Diencephalon (tissue), 1 donor: ENCODE measurements at places on chromosomes 3 and 15. TPM values are rescaled to one million over a fixed set of nuclear protein-coding genes. Genes with fewer than 3 reads are reported as not detected.

The CFAP91 gene
- total RNA-seq, result 12.9 TPM

The CDCP1 gene
- 0.23 TPM for total RNA-seq

The VIPR1 gene
- 0.46 TPM for total RNA-seq

The WDR93 gene
- 2.1 TPM for total RNA-seq

The MESP1 gene
- total RNA-seq, result 2.5 TPM

The EOMES gene
- total RNA-seq, result 1.6 TPM

The CLDN18 gene
- not detected for total RNA-seq

The SHISA5 gene
- 56.1 TPM for total RNA-seq

The NAALADL2 gene
- 20.3 TPM for total RNA-seq

The ZMYND10 gene
- 23.8 TPM for total RNA-seq

The LARP6 gene
- total RNA-seq, result 11.3 TPM

The LRTM1 gene
- total RNA-seq, result not detected

The DAPK2 gene
- total RNA-seq, result 3.7 TPM

The LRRC49 gene
- 133 TPM for total RNA-seq

The SCAMP5 gene
- total RNA-seq, result 82.1 TPM

The C3orf22 gene
- not detected for total RNA-seq

The KIF7 gene
- 5.1 TPM for total RNA-seq

The SAXO2 gene
- 14.8 TPM for total RNA-seq

The C15orf62 gene
- total RNA-seq, result 0.46 TPM

The ZNF621 gene
- total RNA-seq, result 15.5 TPM

The CADM2 gene
- 172 TPM for total RNA-seq

The CTXN2 gene
- total RNA-seq, result 1.6 TPM

The NGLY1 gene
- 46.1 TPM for total RNA-seq

The PFKFB4 gene
- total RNA-seq, result 20.8 TPM

The STAB1 gene
- 16.8 TPM for total RNA-seq

The GORASP1 gene
- total RNA-seq, result 40.8 TPM

The SNURF gene
- total RNA-seq, result 67.6 TPM

The PYGO1 gene
- 53.1 TPM for total RNA-seq

The TIGIT gene
- total RNA-seq, result not detected

The UBAP1L gene
- total RNA-seq, result 5.8 TPM

The TRH gene
- 29.1 TPM for total RNA-seq

The PLCH1 gene
- total RNA-seq, result 30.9 TPM

The ADCY5 gene
- total RNA-seq, result 58.6 TPM

The C3orf18 gene
- 28.1 TPM for total RNA-seq

The CHRNA5 gene
- total RNA-seq, result 7.6 TPM

The ZPLD1 gene
- 0.46 TPM for total RNA-seq

The SLC22A14 gene
- total RNA-seq, result 0.69 TPM

The NECTIN3 gene
- total RNA-seq, result 78.0 TPM

The CCNB2 gene
- total RNA-seq, result 11.8 TPM

The SPTSSB gene
- total RNA-seq, result 33.9 TPM

The LINGO1 gene
- 45.2 TPM for total RNA-seq

The MB21D2 gene
- 54.7 TPM for total RNA-seq

The HDDC3 gene
- 14.5 TPM for total RNA-seq

The RGMA gene
- 38.8 TPM for total RNA-seq

The LRRC15 gene
- total RNA-seq, result not detected

The NUSAP1 gene
- total RNA-seq, result 38.8 TPM

The IREB2 gene
- 73.6 TPM for total RNA-seq

The GP9 gene
- not detected for total RNA-seq

The FBXW12 gene
- 1.8 TPM for total RNA-seq

The USP19 gene
- 41.1 TPM for total RNA-seq

The VGLL3 gene
- 1.6 TPM for total RNA-seq

The ANKRD63 gene
- 2.3 TPM for total RNA-seq

The LMAN1L gene
- total RNA-seq, result not detected

The DUOXA2 gene
- not detected for total RNA-seq

The SLC15A2 gene
- total RNA-seq, result 29.5 TPM

The IL17RE gene
- total RNA-seq, result 1.4 TPM

The RAP2B gene
- 22.6 TPM for total RNA-seq
